ENCODE measurements at places on chromosomes 13 and 19.

- no peak for DNase-seq
Observed at GRCh38 chr19:4388337-4389063, 11.8 kb downstream of the SH3GL1 start.

- no peak for DNase-seq
Observed at GRCh38 chr13:113951246-113951999, 22.5 kb downstream of the C13orf46 start.

- no peak for DNase-seq
Observed at GRCh38 chr19:8566855-8567254, 10.4 kb downstream of the MYO1F start.

GRCh38 chr19:6066661-6067646 is 43.3 kb downstream of the RFX2 start:
- DNase-seq: no peak

DNA sequence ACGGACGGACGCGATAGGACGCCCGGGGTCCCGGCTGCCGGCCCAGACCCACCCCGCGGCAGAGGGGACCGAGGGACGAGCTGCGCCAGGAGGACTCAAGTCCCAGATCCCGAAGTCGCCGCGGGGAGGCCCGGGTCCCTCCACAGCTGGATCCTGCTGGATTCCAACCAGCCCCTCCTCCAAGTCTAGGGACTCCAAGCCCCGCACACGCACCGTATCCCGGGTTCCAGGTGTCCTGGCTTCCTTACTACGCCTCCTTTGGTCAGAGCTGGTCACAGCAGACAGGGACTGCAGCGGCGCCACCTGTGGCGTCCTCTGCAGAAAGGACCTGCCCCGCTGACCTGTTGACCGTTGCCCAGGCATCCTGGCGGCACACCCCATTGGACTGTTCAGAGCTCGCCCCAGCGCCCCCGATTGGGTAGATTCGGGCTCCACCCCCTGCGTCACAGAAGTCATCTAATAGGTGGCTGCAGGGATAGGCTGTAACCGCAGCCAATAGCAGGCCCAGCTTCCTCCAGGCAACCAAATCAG is 29.0 kb upstream of the ZNF709 start:
- no peak for DNase-seq

- no peak for DNase-seq
Observed at GRCh38 chr13:52884429-52885010, 36.1 kb upstream of the PCDH8 start.

DNA sequence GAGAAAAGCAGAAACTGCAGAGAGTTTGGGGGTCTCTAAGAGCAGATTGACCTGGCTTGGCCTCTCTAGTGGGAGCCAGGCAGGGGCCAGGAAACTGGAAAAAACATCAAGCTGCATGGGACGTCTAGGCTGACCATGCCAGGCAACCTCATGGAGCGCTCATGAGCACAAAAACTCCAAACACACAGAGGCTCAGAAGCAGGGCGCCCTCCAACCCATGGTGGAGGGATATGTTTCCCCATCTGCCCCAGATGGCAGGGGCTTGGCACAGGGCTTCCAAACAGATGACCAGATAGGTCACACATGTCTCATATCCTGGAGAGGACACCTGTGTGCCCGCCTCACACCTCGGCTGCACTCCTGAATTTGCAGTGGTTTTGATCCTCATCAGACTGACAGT is 879.0 kb downstream of the UQCRFS1 start:
- DNase-seq: no peak

GRCh38 chr13:23680845-23681669 is 110.8 kb downstream of the TNFRSF19 start:
- DNase-seq: no peak

- DNase-seq: no peak
Observed at GRCh38 chr19:10543059-10543419, 665 bp upstream of the ATG4D start.

DNA sequence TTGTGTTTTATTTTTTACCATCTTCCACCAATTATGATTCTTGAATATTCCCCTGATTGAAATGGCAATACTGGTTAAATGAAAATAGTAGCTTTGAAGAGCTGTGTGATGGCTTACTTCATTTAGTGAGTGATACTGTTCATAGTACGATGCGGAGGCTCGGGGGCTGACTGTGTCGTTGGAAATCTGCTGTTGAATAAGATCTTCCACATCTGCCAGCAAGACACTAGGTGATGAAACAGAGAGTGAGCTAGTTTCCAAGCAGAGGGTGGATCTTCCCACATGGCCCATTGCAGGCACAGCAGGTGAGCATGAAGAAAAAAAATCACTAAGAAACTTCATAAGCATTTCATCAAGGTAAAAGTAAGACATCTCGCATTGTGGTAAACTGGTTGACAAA is 22.5 kb downstream of the CPB2 start:
- DNase-seq: no peak

DNA sequence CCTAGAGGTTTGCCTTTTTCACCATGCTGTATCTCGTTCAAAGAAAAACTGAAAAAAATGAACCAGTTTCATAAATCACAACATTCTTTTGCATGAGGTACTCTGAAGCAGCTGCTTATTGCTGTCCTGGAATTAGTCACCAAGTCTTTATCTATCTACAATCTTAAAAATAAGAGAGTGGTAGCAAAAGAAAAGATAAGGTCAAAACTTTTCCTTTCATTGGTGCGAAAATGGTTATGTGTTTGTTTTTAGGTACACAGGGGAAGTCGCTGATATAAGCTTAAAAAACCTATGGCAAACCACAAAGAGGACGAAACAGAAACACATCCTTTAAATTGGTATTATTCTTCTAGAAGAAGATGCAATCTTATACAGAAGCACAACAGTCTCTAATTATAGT is 20.7 kb downstream of the OBI1 start:
- DNase-seq: no peak

DNA sequence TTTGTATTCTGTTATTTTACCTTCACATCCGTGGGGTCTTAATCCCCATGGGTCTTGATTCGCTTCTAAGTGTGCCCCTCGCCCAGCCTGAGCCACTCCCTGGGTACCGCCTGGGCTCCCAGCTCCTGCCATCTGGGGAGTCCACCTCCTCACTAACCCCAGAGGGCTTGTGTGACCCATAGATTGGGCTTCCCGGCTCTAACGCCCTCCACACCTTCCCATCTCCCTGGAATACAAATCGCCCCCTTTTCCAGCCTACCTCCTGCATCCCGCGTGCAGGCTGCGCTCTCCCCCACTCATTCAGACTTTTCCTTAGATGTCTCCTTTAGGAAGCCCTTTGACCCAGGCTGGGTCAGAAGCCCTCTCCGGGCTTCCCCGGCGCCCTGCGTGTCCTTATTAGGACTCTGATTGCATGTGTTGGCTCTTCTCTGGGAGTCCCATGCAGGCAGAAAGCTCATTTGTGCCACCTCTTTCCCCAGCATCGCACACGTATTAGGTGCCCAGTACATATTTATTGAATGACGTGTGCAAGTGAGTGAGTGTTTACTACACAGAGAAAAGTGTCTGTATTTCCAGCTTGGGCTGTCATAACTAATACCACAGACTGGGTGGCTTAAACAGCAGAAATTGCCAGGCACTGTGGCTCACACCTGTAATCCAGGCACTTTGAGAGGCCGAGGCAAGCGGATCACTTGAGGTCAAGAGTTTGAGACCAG is 757 bp downstream of the CCDC124 start:
- DNase-seq: no peak

DNA sequence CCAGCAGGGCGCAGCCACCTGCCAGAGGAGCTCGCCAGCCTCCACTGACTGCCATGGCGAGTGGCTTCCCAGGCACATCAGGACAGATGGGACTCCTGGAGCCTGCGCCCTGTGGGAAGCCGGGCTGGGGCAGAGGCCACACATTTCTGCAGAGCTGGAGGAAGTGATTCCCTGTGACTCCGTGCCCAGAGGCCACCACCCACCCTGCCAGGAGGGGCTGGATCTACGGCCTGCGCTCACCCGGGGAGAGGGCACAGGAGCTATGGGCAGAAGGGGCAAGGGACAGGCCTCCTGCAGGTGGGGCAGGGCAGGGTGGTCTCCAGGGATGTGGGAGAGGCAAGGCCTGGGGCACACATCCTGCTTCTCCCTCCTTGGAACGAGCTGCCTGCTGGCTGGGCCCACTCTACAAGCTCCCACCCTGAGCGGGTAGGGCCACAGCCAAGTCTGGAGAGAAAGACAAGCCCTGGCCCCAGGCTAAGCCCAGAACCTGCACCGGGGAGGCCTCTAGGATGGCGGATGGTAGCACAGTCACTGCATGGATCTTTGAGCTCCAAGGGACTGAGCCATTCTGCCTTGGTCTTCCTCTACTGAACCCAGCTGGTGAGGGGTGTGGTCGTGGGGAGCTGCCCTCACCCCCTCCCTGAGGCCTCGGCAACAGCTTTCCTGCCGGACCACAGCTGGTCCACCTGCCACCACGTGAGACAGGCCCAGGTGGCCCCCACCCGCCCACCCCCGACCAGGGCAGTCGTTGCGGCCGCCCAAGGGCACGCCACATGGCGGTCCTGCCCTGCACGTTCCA is 40.6 kb downstream of the CEBPG start:
- DNase-seq: no peak

DNA sequence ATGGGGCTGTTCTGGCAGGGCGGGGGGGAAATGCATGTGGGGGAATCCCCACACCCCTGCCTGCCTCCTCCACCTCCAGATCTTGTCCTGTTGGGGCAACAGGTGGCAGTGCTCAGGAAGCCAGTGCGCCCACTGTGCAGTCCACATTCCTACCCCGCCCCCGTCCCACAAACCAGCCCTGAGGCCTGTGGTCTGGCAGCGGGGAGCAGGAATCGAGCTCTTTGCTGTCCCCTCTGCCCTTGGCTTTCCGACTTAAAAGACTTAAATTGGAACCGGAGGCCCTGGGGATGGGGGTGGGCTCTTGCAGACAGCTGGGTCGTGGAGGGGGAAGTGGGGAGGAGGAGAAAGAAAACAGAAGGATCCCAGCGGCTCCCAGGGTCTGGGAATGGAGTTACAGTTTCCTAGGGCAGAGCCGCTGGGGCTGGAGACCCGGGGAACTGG is 4.3 kb downstream of the NANOS3 start:
- DNase-seq: no peak

- DNase-seq: no peak
Observed at GRCh38 chr13:32262165-32262564, 53.0 kb downstream of the ZAR1L start.

DNA sequence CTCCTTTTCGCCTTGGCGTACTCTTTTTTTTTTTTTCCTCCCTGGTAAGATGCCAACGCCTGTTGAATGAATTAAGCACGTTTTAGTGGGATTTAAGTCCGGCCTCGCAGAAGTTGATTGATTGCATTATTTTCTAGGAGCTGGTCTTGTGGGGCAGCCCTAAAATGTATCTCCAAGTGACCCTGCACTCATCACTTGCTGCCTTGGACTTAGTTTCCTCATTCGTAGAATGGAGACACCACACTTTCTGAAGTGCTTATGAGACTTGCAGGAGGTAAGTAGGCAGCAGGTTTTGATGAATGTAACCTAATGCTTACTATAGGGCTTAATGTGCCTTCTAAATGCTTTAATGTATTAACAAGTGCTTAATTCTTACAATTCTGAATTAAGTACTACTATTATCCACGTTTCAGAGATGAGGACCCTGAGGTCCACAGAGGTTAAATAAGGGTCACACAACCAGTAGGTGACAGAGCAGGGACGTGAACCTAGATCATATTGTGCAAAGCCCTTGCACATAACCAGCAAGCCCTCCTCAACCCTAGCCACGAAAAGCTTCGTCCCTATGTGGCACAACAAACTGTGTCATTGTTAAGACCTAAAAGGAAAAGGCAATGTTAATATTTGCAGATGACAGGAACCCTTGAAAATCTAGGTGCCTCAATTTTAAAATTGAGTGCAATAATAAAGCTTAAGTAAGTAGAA is 514 bp upstream of the ARGLU1 start:
- no peak for DNase-seq

GRCh38 chr13:79423801-79424642 is 18.0 kb upstream of the RBM26 start:
- peak; percentile 39 for DNase-seq

GRCh38 chr13:73779881-73780280 is 354.3 kb downstream of the KLF12 start:
- no peak for DNase-seq

DNA sequence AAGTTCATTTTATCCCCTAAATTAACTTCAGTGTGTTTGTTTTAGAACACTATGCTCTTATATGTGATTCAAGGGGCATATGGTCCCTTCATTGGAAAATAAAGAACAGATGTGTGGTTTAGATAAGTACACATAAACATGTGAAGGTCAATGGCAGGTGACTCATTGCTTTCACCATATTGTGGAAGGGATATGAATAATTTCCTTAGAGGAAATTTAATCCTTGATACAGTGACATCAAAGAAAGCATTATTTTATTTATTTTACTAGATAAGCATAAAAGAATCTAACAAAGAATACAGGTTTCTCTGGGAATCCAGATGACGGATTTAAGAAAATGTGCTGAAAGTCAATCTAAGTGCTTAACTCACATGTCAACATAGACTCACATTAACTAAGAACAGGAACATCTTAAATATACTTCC is 373.5 kb downstream of the KCTD12 start:
- no peak for DNase-seq

DNA sequence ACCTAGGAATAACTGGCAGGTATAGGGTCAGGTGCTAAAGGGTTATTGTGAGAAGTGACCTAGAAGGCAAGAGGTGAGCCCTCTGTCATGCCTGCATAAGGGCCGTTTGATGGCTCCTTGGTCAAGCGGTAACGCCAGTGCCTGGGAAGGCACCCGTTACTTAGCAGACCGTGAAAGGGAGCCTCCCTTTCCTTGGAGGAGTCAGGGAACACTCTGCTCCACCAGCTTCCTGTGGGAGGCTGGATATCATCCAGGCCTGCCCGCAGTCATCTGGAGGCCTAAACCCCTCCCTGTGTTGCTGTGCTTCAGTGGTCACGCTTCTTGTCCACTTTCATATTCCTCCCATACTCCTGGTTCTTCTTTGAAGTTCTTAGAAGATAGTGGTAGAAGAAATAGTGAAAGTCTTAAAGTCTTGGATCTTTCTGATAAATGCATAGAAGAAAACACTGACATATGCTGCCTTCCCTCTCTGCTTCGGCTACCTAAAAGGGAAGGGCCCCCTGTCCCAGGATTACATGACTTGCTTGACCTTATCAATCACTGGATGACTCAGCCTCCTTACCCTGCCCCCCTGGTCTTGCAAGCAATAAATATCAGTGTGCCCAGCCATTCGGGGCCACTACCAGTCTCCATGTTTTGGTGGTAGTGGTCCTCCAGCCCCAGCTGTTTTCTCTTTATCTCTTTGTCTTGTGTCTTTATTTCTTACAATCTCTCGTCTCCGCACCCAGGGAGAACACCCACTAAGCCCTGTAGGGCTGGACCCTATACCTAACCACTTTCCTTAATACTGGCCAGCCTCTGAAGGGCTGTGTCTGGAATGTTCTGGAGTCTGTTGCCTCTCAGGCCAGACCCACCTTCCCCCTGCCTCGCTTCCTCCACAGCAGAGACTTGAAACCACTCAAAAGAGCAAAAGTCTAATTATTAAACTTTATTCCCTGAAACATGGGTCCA is 16.1 kb upstream of the ABCC4 start:
- no peak for DNase-seq

- DNase-seq: no peak
Observed at GRCh38 chr13:51257187-51257586, 35.0 kb downstream of the FAM124A start.

GRCh38 chr19:42066075-42066754 is 3.8 kb downstream of the GRIK5 start:
- no peak for DNase-seq

GRCh38 chr13:102718746-102719145 is 23.9 kb upstream of the METTL21C start:
- no peak for DNase-seq

- no peak for DNase-seq
Observed at GRCh38 chr19:31946491-31946890, 398.9 kb upstream of the ZNF507 start.
